Right renal pelvis (tissue), 4 donors: ENCODE measurements at places on chromosomes 1 and 21. TPM values are rescaled to one million over a fixed set of nuclear protein-coding genes. Genes with fewer than 3 reads are reported as not detected.

DNA sequence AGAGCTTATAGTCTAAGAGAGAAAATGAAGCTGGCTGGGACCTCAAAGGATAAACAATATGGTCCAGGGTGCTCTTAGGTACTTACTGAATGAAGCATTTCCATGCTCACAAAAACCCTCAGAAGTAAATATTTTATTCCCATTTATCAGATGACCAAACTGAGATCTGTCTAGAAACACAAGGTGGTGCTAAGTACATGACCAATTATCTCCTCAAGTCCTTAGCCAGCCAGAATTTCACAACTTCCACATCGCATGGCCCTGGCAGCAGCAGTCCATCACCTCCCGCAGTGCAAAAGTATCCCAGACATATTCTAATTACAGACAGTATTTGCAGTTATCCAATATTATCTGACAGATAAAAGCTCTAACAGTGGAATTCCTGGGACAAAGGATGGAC is 321.7 kb upstream of the PROX1 start:
- no peak for DNase-seq

The ARHGAP30 gene
- polyA plus RNA-seq, result 1.9 TPM

The LCE6A gene
- polyA plus RNA-seq, result not detected

The ZNF683 gene
- 0.06 TPM for polyA plus RNA-seq

- no peak for DNase-seq
Observed at GRCh38 chr21:17501107-17502006, 11.5 kb upstream of the CXADR start.

DNA sequence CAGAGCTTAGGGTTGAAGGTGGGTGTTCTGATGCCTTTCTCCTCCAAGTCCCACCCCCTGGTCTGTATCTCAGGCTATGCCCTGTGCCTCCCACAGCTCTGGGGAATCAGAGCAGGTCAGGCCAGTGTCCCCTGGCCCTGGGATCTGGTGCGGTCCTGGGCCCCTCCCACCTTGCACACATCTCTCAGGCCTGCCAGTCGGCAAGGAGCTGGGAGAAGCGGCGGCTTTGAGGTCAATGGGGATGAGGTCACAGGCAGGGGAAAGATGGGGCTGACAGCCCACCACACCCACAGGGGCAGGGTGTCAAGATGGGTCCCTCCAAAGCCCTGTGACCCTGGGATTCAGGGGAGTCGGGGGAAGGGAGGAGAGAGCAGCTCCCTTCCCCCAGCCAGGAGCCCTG is 65.4 kb upstream of the CASZ1 start:
- no peak for DNase-seq

GRCh38 chr21:39681257-39681656 is 63.7 kb upstream of the IGSF5 start:
- DNase-seq, result no peak

DNA sequence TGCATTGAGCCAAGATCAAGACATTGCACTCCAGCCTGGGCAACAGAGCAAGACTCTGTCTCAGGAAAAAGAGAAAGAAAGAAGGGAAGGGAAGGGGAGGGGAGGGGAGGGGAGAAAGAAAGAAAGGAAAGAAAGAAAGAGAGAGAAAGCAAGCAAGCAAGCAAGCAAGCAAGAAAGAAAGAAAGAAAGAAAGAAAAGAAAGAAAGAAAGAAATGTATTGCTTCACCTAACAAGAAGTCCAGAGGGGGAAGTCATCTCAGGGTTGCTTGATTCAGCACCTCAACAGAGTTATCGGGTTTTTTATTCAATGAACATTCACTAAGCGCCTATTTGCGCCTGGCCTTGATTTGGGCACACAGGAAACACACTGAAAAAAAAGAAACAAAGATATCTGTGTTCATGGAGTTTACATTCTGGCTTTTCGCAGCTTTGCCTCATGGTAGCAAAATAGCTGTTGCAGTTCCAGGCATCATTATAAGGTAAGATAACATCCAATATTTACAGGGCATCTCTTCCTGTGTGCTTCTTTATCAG is 8.2 kb upstream of the RCSD1 start:
- no peak for DNase-seq

The VAMP4 gene
- 19.0 TPM for polyA plus RNA-seq

DNA sequence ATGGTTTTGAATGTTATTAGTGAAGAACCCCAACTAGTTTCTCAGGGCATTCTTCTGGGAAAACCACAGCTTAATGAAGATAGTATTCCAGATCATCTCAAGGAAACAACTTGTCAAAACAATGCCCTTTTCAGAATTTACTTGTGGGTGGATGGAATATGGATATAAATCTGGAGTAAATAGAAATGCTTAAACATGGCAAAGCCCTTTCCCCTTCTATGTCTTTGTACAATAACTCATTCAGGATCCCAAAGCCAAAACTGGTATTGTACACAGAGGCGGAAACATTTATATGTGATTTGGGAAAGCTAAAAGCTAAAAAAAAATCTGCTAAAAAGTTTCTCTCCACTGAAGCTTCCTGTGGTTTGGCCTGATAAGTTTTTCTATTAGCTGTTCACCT is 55.5 kb upstream of the RGS5 start:
- DNase-seq, result no peak
